ENCODE measurements at places on chromosomes 3 and 15.

- no peak for DNase-seq
Measured at GRCh38 chr3:8593021-8593827, 51.4 kb downstream of the SSUH2 start.

- DNase-seq = peak; percentile 83
Measured at GRCh38 chr15:98873441-98874218, 134.0 kb downstream of the PGPEP1L start.

GRCh38 chr3:36600404-36600803 lies 163.9 kb downstream of the DCLK3 start:
- no peak for DNase-seq

GRCh38 chr3:26559227-26559626 lies 63.3 kb upstream of the LRRC3B start:
- no peak for DNase-seq

DNA sequence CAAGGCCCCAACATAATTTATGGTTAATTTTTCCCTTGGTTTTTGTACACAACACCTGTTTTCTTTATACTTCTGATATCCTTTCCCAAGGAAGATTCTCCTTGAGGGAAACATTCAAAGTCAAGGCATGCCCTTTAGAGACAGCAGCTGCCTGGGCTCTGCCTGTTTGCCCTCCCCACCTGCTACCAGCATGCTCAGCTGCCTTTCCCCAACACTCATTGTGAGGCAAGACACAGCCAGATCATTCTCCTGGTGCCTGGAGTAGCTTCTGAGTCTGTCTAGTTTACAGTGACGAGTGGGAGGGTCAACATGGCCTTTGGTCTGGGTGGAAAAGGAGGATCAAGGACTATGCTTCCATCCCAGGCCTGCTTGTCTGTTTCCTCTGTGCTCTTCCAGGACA lies 132.5 kb downstream of the EPHB1 start:
- DNase-seq = no peak

DNA sequence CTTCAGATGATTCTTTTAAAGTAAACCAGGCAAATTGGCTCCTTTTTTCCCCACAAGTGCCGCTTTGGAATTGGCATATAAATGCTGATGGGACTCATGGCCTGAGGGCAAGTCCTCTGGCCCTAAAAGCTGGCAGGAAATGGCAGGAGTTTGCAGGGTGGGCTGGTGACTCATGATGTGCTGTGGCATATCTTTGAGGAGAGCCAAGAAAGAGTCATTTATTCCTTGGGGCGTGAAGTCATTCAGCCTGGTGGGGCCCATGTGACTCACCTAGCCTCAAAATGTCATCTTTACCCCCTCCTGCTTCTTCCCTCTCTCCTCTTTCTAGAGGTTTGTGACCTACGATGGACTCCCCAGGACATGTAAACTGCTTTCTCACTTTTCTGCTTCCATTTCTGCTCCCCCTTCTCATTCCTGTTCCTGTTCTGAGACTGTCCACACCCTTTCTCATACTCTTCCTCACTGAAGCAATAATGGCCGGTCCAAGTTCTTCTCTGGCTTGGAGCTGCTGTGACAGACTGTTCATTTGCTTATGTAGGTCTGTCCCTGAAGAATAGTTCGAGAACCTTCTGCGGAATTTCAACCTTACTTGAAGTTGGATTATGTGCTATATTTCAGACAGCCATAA lies 326.1 kb downstream of the SATB1 start:
- no peak for DNase-seq

GRCh38 chr3:126381966-126382365 lies 12.7 kb upstream of the CFAP100 start:
- DNase-seq = no peak
